PC-9 (cell line): ENCODE measurements at places on chromosomes 2 and 18. TPM values are rescaled to one million over a fixed set of nuclear protein-coding genes. Genes with fewer than 3 reads are reported as not detected.

Gene PPP1R7
- total RNA-seq: 113 and 143 TPM in 2 replicates

DNA sequence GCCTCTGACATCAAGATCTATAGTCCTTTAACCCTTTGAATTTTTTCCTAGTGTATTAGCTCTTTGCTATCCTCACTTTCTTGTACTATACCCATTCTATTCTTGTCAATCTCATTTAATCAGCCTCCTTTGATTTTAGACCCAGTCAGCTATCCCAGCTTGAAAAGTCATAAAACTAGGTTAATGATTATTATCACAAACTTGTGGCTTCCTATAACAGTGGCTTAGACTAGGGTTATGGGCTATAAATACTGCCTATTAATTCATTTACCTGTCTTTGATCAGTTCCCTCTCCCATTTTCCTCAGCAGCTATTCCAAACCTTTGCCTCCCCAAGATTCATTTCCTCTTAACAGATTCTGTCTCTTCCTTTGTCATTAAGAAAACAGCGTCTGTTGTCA, 174.8 kb downstream of the UBR3 start:
- no peaks in the 10 kb centered on the region for H3K4me1 ChIP-seq
- no peak overlapping the region for H3K27ac ChIP-seq
- no peak overlapping the region for H3K4me3 ChIP-seq
- H3K36me3 ChIP-seq: no peaks in the 10 kb centered on the region; the same call in 1 of the 2 replicates
- DNase-seq: no peak

DNA sequence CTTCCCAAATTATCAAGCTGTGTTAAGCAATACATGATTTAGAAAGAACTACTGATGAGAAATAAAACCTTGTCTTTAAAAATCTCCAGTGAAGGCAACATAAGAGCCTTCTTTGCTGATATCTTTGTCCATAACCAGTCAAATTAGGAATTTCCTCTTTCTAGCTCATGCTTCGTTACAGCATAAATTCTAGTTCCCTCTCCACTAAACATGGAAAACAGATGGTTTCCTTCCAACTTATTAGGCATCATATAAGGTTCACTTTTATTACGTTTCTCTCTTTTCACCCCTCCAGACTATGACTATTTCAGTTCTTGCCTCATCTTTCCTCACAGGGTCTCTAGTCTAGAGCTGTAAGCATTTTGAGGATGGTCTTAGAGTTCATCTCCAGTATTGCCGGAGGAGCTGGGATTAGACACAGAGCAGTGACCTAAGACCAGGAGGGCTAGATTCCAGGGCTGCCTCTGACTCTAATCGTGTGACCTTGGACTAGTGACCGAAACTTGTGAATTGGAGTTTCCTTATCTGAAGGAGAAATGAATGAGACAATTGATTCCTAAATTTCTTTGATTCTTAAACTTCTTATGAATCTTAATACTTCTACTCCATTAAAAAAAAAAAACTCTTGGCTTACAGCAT, 195.5 kb upstream of the APCDD1 start:
- no peaks in the 10 kb centered on the region for H3K36me3 ChIP-seq
- no peak overlapping the region for H3K27ac ChIP-seq

DNA sequence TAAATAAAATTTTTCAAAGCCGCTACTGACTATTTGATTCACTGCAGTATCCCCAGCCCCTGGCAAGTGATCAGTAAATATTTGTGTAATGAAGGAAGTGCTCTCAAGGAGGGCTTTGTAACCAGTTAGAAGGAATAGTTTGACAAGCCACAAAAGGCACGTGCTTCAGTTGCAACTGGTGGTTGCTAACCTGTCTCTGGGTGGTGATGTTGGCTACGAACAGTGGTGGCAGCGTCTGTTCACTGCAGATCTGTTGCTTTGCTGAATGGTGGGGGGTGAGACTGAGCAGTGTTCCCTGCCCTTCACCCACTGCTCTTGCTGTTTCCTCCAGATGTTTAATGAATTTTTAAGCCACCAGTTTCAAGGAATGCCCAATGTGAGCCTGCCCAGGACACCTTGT, 73.9 kb upstream of the SIX2 start:
- no peak overlapping the region for H3K4me3 ChIP-seq
- H3K27me3 ChIP-seq: no peaks in the 10 kb centered on the region
- H3K27ac ChIP-seq: no peak overlapping the region
- no peaks in the 10 kb centered on the region for H3K36me3 ChIP-seq
- DNase-seq: no peak

Gene HES6
- total RNA-seq: 8.4 and 14.3 TPM in 2 replicates

Gene PGAP1
- 5.1 and 6.5 TPM in 2 replicates for total RNA-seq

DNA sequence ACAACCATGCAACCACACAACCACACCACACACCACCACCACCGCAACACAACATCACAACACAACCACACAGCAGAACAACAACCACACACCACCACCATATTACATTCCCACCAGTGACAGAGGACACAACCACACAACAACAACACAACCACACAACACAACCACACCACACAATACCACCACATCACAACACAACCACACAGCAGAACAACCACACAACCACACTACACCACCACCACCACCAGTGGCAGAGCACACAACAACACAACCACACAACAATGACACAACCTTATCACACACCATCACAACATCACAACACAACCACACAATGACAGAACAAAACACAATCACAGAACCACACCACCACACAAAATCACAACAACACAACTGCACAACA, 313.0 kb upstream of the MYT1L start:
- no peaks in the 10 kb centered on the region for H3K36me3 ChIP-seq
- no peak overlapping the region for H3K4me3 ChIP-seq
- H3K4me1 ChIP-seq: no peaks in the 10 kb centered on the region
- H3K27ac ChIP-seq: no peak overlapping the region
- DNase-seq: no peak
- peaks cover 90% of the 10 kb centered on the region for H3K27me3 ChIP-seq

- no peaks in the 10 kb centered on the region for H3K36me3 ChIP-seq
- no peak for DNase-seq
- H3K27ac ChIP-seq: no peak overlapping the region
Measured at GRCh38 chr2:240635998-240636547, 10.8 kb downstream of the GPR35 start.

DNA sequence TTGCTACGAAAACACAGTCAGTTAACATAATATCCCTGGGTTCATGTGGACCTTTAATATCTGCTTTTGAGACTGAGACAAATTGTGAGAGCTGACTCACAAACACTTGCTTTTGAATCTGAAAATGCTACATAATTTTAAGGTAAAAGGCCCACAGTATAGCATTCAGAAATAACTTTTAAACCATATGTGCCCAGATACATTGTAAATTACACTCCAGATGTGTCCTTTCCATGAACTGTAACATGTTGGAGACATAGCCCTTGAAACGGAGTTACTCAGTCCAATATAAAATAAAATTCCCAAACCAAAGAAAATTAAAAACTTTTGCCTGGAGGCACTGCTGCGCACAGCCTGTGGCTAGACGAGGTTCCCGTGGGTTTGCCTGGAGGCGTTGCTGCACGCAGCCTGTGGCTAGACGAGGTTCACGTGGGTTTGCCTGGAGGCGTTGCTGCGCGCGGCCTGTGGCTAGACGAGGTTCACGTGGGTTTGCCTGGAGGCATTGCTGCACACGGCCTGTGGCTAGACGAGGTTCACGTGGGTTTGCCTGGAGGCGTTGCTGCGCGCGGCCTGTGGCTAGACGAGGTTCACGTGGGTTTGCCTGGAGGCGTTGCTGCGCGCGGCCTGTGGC, 131.9 kb upstream of the ALKAL2 start:
- H3K27ac ChIP-seq: no peak overlapping the region
- no peak for DNase-seq
- no peak overlapping the region for H3K4me3 ChIP-seq
- peaks cover 17% of the 10 kb centered on the region for H3K4me1 ChIP-seq
- H3K27me3 ChIP-seq: no peaks in the 10 kb centered on the region

Gene NT5DC4
- 6.1 and 6.5 TPM in 2 replicates for total RNA-seq

GRCh38 chr2:237427769-237428506, 14.0 kb upstream of the COL6A3 start:
- H3K27me3 ChIP-seq: no peaks in the 10 kb centered on the region
- H3K36me3 ChIP-seq: no peaks in the 10 kb centered on the region
- H3K4me3 ChIP-seq: no peak overlapping the region
- peaks cover 15% of the 10 kb centered on the region for H3K4me1 ChIP-seq

GRCh38 chr2:132415915-132416722, 486 bp upstream of the GPR39 start:
- peak overlapping the region; percentile 95 for H3K27ac ChIP-seq
- H3K4me1 ChIP-seq: peaks cover 48% of the 10 kb centered on the region
- DNase-seq: peak; percentile 97
- H3K36me3 ChIP-seq: no peaks in the 10 kb centered on the region

Gene ZCCHC2
- total RNA-seq: 12.0 and 18.1 TPM in 2 replicates

Gene RAB27B
- total RNA-seq: 9.9 and 12.7 TPM in 2 replicates
